CD4-positive, alpha-beta T cell treated with Interleukin-4 for 4 hours (primary cell): ENCODE measurements at places on chromosomes 5 and 9.

DNA sequence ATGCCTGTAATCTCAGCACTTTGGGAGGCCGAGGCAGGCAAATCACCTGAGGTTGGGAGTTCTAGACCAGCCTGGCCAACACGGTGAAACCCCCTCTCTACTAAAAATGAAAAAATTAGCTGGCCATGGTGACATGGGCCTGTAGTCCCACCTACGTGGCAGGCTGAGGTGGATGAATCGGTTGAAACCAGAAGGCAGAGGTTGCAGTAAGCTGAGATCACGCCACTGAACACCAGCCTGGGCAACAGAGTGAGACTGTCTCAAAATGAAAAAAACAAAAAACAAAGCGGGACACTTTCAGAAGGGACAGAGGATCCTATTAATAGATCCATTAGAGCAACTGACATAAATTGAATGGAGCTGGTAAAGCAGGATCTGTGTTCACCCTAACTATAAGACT, 89.6 kb upstream of the SGCD start:
- no peak for DNase-seq

GRCh38 chr9:34521406-34522045, 1.3 kb downstream of the ENHO start:
- DNase-seq, result no peak

DNA sequence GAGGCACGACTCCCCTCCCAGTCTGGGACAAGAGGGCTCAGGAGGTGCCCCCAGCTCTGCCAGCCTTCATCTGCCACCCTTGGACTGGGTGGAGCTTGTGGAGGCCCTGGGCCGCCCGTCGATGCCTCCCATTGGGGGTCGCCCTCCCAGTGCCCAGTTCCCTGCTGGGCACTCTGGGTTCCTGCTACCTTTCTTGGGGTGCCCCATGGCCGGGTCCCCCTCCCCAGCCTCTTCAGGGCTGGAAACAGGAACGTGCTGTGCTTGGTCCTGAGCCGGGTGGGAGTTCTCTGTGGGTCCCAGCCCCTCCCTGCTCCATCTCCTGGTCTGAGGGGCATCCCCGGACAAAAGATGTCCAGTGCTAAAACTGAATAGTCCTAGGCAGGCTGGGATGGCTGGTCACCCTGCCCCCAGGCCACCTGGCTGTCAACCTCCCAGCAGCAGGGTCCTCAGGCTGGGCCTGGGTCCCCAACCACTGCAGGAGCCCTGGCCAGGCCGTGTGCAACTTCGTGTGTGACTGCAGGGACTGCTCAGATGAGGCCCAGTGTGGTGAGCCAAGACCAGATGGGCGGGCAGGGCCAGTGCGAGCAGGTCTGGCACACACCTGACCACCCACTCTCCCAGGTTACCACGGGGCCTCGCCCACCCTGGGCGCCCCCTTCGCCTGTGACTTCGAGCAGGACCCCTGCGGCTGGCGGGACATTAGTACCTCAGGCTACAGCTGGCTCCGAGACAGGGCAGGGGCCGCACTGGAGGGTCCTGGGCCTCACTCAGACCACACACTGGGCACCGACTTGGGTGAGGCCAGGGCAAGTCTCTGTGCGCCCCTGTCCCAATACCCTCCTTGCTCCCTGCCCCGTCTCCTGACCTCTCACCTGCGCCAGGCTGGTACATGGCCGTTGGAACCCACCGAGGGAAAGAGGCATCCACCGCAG, 784 bp downstream of the MAMDC4 start:
- DNase-seq, result no peak

- DNase-seq, result no peak
Measured at GRCh38 chr9:122340161-122340560, 30.7 kb upstream of the PTGS1 start.

- DNase-seq, result no peak
Measured at GRCh38 chr5:141881886-141882285, 3.7 kb upstream of the PCDH1 start.

GRCh38 chr5:120463991-120464626, at the start of gene PRR16:
Gene PRR16 (plus strand): TSS chr5:120464300.
- DNase-seq, result no peak

- DNase-seq, result no peak
Measured at GRCh38 chr9:6600426-6600825, 45.1 kb downstream of the GLDC start.

GRCh38 chr9:100366121-100366520, 13.4 kb upstream of the TEX10 start:
- no peak for DNase-seq
